Urinary bladder (tissue), 4 donors: ENCODE measurements at places on chromosomes 7 and 10. TPM values are rescaled to one million over a fixed set of nuclear protein-coding genes. Genes with fewer than 3 reads are reported as not detected.
A peak's percentile ranks its signal among the peaks of the same experiment; 100 is the strongest.

DNA sequence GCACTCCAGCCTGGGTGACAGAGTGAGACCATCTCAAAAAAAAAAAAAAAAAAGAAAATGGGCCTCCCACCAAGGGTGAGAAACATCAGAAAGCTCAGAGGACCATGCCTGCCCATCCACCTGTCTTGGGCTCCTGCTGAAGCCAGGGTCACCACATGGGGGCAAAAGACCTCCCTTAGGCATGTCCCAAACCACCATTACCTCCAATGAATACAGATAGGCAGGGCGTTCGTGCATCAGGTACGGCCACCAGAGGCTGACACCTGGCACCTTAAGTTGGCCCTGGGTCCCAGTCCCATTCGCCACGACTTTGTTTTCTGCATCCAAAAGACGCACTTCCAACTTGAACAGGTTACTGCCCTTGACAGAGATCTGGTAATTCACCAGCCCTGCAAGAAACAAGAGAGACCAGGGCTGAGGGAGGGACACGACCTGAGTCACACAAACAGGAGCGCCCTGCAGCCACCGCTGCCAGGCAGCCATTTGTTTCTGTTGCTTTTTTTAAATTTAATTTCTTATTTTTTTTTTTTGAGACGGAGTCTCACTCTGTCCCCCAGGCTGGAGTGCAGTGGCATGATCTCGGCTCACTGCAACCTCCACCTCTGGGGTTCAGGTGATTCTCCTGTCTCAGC is 6.1 kb downstream of the GUSB start:
- no peak for DNase-seq

- no peak for DNase-seq
These were observed 329.9 kb upstream of the CELF2 start for GRCh38 chr10:10687751-10688150.

GRCh38 chr10:118241229-118242137 is 100.6 kb downstream of the FAM204A start:
- DNase-seq = peak; percentile 80

- no peak for DNase-seq
These were observed 51.1 kb upstream of the IL6 start for GRCh38 chr7:22675917-22676343.

- DNase-seq = no peak
These were observed 83.3 kb upstream of the MKLN1 start for GRCh38 chr7:131244259-131244852.

DNA sequence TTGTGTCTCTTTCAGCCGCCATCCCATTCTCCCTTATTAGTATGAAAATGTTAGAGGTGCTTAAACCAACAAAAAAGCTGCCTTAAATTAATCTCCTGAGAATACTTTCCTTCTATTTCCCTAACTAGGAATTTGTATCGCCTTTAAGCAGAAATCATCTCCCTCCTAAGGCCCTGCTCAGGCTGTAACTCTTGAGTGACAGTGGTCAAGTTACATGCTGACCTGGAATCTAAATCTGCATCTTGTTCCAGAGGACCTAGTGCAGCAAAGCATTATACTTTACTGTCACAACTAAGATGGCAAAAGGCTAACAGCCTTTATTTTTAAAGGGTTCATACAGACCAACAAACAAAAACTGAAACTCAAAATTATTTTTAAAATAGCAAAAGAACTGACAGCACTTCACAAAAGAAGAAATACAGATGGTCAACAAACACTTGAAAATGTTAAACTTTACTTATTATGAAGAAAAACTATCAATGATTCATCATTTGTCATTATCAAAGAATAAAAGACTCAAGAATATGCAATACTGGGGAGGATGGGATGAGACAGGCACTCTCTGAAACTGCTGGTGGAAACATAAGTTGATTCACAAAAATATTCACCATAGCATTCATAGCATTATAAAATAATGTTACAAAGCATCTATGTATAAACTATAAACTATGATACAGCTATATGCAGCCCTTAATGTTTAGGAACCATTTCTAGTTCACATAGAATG is 11.0 kb downstream of the CYREN start:
- DNase-seq = no peak

GRCh38 chr10:78313048-78313381 is 279.4 kb downstream of the RPS24 start:
- DNase-seq = no peak

GRCh38 chr7:154877031-154877430 is 125.9 kb downstream of the PAXIP1 start:
- no peak for DNase-seq

GRCh38 chr10:63518690-63519288 is 2.4 kb upstream of the REEP3 start:
- no peak for DNase-seq

- no peak for DNase-seq
These were observed 133.3 kb upstream of the KIF5B start for GRCh38 chr10:32189400-32190084.

GRCh38 chr10:49050366-49050765 is 65.0 kb downstream of the VSTM4 start:
- no peak for DNase-seq

DNA sequence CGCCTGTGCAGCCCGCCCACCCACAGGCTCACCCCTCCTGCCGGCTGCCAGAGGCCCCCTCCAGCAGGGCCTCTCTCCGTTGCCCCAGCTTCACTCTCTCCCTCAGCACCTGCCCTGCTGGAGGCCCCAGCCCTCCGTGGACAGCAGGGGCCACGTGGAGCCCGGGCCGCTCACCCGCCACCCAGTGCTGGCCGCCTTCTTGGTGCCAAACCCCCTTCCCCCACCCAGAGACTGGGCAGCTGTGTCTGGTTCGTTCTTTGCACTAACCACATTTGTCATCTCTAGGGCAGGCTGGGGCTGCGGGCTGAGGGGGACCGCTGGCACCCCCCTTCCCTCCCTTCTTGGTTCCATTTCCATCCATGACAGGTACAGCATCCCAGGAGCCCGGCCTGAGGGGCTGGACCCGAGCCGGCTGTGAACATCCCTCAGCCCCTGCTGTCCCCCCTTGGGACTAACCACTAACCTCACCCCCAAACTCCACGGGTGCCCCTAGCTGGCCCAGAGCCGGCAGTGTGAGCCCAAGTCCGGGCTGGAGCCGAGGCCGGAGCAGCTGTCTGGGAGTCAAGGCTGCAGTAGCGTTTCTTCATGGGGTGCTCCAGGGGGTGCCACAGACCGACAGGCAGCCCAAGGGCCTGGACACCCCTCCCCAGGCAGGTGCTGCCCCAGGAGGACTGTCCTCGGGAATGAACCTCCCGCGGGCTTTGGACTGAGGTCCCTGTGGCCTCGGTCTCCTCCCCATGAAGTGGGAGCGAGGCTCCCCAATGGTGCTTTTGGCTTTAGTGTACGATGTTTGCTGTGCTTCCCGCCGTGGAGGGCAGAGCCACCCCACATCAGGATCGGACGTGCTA is 25.5 kb upstream of the AMZ1 start:
- no peak for DNase-seq

DNA sequence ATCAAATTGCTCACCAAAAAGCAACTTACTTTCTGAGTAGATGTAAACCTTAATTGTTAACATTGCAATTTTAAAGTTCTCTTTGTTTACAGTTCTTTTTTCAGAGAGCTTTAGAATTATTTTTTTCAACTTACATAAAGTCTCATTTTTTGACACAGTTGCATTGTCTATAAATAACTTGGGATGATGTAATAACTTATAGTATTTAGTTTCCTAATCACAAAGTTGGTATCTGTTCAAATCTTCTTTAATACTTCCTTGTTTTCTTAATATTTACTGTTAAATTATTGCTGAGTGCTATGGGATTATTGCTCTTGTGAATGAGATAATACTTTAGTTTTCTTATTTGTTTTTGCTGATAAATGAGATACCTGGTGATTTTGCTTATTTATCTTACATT is 18.9 kb upstream of the SUV39H2 start:
- no peak for DNase-seq

GRCh38 chr10:29600067-29600466 is 34.7 kb downstream of the SVIL start:
- DNase-seq = no peak

DNA sequence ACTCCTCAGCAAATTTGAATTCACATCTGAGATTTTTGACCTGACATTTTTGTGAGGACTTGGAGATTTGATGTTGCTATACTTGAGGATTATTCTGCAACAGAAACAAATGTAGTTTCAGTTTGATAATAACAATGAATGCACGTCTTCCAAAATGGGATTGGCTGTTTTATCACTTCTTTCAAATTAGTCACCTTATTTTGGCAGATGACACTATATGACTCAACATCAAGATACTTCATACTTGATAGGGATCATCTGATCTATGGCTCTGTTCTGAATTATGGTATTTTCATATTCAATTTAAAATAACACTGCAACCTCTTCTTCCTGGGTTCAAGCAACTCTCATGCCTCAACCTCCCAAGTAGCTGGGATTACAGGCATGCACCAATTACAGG is 24.2 kb downstream of the ARL5B start:
- DNase-seq = no peak

DNA sequence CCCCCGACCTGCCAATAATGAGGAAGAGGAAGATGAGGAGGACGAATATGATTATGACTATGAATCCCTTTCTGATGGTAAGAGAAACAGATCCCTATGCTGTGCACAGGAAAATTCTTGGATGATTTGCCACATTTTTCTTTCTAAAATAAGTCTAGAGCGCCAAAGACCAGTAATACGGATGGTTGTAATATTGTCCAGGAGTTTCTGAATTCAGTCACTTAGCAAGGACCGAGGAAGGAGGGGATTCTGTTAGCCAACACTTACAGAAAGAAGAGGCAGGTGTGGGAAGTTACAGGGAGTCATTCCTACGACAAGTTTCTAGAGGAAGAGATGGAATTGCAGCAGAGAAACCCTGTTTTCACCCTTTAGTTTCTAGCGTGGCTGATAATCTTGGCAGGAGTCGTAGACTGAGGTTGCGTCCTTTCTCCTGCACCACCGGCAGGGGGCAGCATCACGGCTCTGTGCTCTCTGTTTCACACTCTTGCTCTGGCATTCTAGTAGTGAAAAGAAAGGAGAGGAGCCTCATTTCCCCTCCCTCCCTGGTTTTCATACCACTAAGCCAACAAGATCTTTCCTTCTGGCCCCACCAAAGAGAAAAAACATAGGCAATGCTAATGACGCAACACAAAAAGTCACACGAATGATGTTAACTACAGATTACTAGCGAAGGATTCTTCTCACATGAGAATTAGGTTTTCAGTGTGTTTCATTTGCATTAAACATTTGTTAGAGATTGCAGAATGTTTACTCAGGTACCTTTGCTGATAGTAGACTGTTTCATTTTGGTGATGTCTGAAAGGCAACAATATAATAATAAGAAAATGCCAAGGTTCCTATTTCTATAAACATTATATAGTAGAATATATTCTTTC is 82.7 kb downstream of the NOC3L start:
- no peak for DNase-seq

GRCh38 chr10:77527839-77528238 is 109.8 kb downstream of the KCNMA1 start:
- DNase-seq = no peak

GRCh38 chr10:44258019-44258418 is 126.9 kb downstream of the CXCL12 start:
- DNase-seq = no peak

DNA sequence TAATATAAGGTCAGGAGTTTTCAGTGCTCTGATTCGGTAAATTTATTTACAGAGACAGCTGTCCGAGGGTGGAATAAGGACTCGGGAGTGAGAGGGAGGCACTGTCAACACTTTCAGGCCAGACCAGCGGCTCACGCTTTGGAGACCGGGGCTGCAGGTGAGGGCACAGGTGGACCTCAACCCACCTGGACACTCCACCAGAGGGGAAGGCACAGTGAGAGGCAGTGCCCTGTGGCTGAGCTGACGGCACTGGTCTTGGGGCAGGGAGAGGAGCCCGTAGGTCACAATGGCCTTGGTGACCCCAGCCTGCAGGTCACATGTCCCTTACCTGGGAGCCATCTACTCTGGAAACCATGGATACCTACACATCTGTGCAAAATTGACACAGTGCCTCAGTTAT is 315.1 kb downstream of the ADARB2 start:
- DNase-seq = no peak

GRCh38 chr7:30900053-30900452 is 11.6 kb upstream of the AQP1 start:
- no peak for DNase-seq

DNA sequence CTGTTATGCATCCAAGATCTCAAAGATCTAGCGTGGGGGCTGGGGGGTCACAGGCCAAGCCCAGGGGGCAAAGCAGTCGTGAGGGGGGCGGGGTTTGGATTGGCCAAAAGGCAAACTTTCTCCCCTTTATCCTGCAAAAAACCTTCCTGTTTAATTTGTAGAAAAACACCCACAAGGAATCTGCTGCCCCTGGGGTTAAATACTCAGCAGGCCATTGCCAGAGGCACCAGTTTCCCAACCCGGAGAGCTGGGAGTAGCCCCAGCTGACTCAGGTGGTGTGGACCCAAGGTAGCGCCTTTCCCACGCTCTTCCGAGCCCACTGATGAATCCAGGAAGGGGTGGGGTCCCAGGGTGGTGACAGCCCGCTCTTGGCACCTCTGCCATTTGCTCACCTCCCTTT is 21.4 kb downstream of the KCP start:
- DNase-seq = no peak

GRCh38 chr7:117715784-117716445 is 157.3 kb downstream of the CTTNBP2 start:
- peak; percentile 26 for DNase-seq

GRCh38 chr7:132643302-132643701 is 67.0 kb upstream of the PLXNA4 start:
- DNase-seq = no peak

GRCh38 chr10:100960251-100960650 is 9.1 kb upstream of the SEMA4G start:
- DNase-seq = no peak

DNA sequence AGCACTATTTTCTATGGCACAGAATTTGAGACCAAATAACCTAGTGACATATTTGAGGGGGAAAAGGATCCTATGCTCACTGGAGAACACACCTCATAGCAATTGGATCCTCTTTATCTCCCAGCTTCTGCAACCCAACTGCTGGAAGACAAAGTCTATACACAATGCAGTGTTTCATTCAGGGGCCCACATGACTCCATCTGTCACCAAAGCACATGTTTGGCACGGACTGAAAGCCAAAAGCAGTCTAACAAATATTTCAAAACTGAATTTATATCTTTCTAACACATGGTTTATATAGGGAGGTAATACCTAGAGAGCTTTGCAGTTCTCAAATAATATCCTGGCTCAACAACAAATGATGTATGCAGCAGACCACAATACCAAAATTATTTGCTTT is 39.2 kb downstream of the ADAM12 start:
- no peak for DNase-seq

GRCh38 chr7:21426286-21427181 is 1.3 kb upstream of the SP4 start:
- no peak for DNase-seq

GRCh38 chr10:117071286-117072050 is 66.5 kb upstream of the SHTN1 start:
- no peak for DNase-seq

The ANKRD61 gene
- not detected for total RNA-seq

The PRSS37 gene
- total RNA-seq = not detected

The SHTN1 gene
- 14.9 TPM for total RNA-seq

The CALHM2 gene
- total RNA-seq = 17.4 TPM

The TLX1 gene
- not detected for total RNA-seq

The HGF gene
- total RNA-seq = 42.7 TPM

The ITGA8 gene
- total RNA-seq = 62.2 TPM

The TYW1 gene
- total RNA-seq = 23.6 TPM

The TPST1 gene
- 172 TPM for total RNA-seq

The SPDYE9 gene
- not detected for total RNA-seq
